Mesenchymal stem cell (in vitro differentiated cells and primary cell): ENCODE measurements at places on chromosomes 5 and 9.

DNA sequence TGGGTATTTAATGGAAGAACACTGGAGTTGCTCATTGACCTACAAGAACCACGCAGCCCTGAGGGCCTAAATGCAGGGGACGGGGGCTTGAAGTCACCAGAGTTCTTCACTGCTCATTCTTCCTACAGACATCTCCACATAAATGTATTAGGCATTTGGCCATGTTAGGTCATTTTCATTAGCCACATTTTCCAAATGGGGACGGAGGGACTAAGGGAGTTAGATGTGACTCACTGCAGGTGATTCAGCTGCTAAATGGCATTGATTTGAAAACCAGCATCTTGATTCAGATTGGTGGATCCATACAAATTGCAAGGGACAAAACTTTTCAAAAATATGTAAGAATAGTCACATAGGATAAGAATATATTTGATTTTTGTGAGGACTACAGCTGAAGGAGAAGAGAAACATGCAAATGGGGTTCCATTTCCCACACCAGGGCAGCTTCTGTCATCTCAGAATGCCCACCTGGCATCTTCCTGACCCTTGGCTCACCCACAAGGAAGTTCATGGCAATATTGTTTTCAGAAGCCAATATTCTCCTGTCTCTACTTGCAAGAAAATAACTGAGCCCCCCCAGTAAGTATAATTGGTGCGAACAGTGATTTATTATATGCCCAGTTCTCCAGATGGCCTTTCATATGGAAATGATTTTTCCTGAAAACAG, 264.8 kb downstream of the DOCK8 start:
- DNase-seq = no peak

- DNase-seq = no peak
These were observed 148.9 kb upstream of the RUSC2 start for GRCh38 chr9:35341021-35341420.

GRCh38 chr5:31894141-31894540, 255.2 kb downstream of the PDZD2 start:
- no peak for DNase-seq

DNA sequence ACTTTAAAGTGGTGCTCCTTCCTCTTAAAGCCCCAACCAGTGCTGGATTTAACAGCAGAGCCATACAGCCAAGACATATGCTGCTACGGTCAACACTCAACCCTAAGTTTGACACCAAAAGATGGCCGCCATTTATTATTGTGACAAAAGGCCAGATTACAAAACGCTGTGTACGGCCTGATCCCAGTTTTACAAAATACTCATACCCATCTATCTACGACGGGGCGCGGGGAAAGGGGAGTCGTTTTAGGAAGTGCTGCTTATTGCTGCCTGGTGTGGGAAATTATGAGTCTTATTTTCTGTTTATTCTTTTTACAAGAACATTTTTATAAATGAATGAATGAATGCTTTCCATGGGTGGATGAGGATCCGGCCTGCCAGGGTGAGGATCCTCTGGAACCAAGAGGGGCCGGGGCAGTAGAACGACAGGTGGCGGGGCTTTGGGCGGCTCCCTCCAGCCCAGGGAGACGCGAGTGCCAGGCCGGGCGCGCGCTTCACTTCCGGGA, 457 bp upstream of the IDNK start:
- DNase-seq = no peak

- no peak for DNase-seq
These were observed 213.3 kb downstream of the IRX2 start for GRCh38 chr5:2538169-2538568.

GRCh38 chr5:173454361-173454735, 126.1 kb upstream of the STC2 start:
- peak; percentile 98 for DNase-seq

GRCh38 chr9:136133191-136133958, 14.7 kb upstream of the TMEM250 start:
- peak; percentile 40 for DNase-seq

- peak; percentile 98 for DNase-seq
These were observed 43.1 kb downstream of the NACC2 start for GRCh38 chr9:136051837-136052471.

DNA sequence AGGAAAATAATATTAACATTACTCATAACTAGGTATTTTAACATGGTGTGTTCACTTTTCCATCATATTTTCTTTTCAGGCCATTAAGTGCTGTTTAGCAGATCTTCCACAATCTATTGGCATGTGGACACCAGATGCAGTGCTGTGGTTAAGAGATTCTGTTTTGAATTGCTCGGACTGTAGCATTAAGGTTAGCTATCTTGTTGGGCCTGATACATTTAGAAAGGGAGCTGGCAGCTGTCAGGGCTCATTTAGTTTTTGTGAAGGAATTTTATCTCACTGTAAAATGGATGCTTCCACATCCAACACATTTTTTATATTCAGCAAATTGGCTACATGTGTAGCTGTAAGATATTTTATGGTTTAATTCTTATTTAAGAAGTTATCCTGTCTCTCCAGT, 20.7 kb upstream of the TMOD1 start:
- no peak for DNase-seq

- DNase-seq = no peak
These were observed 204.4 kb upstream of the IER5L start for GRCh38 chr9:129382281-129383018.
